Neural progenitor cell (in vitro differentiated cells): ENCODE measurements at places on chromosomes 7 and 10. TPM values are rescaled to one million over a fixed set of nuclear protein-coding genes. Genes with fewer than 3 reads are reported as not detected.

Gene TDRD1
- 0.04 TPM in 1 of 2 replicates, not detected in the other for total RNA-seq

Gene NKX2-3
- not detected in 2 replicates for total RNA-seq

Gene SCRN1
- 95.9 and 106 TPM in 2 replicates for total RNA-seq

Gene FKBP6
- total RNA-seq: not detected in 2 replicates

Gene CYP3A4
- total RNA-seq: not detected in 2 replicates

Gene SPDYE6
- not detected in 2 replicates for total RNA-seq

Gene FGFR2
- 76.3 and 99.1 TPM in 2 replicates for total RNA-seq

Gene TRPV5
- total RNA-seq: not detected in 2 replicates

Gene EPHB6
- 4.8 and 14.2 TPM in 2 replicates for total RNA-seq

DNA sequence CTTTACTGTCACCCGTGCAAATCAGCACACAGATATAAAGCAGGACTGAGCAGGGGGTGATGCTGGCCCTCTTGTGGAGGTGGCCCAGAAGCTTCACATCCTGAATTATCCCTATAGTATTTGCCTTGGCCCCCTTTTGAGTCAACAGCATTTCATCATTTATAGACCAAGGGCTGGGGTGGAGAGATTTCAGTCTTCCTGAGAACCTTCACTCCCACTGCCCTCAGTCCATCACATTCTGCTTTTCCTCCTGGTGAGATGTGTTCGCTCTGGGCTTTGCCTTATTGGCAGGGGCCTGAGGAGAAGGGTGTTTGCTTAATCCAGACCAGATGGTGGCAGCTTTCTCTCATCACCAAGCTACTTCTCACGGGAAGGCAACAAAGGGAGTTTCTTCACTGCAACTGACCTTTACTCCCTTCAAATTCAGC, 47.7 kb downstream of the NOC3L start:
- peak; percentile 38 for DNase-seq

DNA sequence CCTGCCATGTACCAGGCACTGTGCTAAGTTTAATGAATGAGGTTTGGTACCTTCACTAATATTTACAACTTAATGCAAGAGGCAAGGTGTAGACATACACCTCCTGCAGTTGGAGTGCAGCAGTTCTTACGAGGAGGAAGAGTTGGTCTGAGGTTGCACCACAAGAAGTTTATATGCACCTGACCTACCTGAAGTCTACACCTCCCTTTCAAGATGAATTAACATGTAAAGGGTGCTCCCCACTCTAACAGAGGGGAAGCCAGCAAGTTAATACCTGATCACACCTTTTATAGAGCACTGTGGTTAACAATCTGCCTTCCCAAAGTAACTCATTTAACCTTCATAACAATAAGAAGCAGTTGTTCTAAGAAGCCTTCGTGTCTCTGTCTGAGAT, 120.0 kb downstream of the LYZL1 start:
- DNase-seq: no peak

- DNase-seq: no peak
Measured at GRCh38 chr10:113232928-113233511, 283.0 kb downstream of the TCF7L2 start.

GRCh38 chr10:35316218-35316967, 19.9 kb upstream of the CCNY start:
- no peak for DNase-seq

DNA sequence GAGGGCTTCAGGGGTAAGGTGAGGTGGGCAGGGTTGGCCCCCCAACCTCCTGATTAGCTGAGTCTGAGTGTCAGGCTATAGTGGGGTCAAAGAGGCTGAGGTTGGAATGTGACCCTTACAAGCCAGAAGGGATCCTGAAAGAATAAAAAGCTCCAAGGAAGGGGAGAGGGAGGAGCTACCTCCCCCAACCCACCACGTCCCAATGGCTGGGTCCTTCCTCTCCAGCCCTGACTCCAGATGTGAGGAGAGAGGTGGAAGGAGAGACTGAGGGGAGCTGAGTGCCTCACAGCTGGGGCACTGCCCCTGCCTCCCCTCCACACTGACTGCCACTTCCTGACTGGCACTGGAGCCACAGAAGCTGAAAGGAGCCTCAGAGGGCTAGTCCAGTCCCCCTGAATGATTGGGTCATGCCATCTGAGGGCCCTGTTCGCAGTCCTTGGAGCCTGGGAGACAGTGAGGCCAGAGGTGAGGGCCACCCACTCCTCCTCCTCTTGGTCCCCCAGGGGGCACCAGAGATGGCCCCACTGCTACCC, 20.6 kb downstream of the IMPDH1 start:
- peak; percentile 59 for DNase-seq

- peak; percentile 58 for DNase-seq
Measured at GRCh38 chr7:117750612-117751563, 122.4 kb downstream of the CTTNBP2 start.

DNA sequence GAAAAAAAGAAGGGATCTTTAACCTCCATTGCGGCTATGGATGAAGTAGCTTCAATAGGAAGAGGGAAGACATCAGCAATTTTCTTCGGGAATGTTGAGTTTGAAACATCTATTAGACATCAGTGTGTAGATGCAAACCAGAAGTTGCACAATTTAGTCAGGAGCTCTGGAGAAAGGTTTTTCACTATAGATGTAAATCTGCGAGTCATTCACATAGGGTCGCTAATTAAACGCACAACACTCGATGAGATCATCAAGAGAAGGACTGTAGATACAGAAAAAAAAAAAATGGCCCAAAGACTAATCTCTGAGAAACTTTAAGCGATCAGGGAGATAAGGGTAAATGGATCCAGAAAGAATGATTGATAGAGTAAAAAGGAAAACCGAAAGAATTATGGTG, 61.7 kb upstream of the TES start:
- no peak for DNase-seq

DNA sequence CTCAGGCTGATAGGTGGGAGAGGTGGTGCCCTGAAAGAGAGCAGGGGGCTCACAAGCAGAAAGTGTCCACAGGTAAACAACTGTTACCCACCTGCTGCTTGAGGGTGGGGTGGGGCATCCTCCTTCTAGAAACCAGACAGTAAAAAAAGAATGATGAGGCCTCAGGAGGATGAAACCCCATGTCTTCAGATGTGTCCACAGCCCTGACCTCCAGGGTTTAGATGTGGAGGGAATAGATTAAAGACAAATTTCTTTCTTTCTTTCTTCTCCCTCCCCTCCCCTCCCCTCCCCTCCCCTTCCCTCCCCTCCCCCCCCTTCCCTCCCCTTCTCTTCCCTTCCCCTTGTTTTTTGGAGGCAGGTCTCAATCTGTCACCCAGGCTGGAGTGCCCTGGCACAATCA, 333.5 kb upstream of the NUPR2 start:
- DNase-seq: no peak

DNA sequence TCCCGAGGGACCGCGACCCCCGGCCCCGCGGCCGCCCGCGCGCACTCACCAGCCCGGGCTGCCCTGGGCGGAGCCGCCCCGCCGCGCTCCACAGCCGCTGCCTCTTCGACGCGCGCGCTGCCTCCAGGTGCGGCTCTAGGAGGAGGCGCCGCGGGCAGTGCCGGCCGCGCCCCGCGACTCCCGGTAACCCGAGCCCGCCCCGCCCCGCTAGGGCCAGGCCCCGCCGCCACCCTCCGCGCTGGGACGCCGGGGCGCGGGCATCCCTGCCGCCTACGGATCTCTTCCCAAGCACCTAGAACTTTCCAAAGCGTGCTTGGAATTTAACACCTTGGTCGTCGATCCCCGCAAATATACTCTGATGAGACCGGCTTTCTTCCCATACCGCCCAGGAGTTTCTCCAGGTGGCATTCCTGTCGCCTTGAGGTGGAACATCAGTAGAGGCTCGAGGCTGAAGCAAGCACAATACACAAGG, at the start of gene SLC26A5:
Gene SLC26A5 (minus strand): TSS at position 159 of the 472 bp plus-strand sequence. CDS start 24,693 bp downstream, outside the sequence.
- peak; percentile 83 for DNase-seq

DNA sequence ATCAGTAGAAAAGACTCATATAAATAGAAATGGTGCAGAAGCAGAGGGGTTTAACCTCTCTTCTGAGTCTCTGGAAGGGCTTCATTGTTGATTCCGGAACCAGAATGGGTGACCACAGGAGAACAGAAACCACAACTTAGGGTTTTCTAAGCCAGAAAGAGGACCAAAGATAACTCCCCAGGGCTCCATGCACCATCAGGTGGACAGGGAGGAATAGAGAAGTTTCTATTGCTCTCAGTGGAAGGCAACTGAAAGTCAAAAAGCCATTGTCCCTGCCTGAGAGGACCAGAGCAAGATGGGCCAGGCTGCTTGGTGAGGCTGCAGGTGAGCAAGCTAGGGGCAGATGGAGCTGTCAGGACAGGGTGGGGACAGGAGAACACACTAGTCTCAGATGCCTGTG, 14.6 kb upstream of the NPS start:
- no peak for DNase-seq

DNA sequence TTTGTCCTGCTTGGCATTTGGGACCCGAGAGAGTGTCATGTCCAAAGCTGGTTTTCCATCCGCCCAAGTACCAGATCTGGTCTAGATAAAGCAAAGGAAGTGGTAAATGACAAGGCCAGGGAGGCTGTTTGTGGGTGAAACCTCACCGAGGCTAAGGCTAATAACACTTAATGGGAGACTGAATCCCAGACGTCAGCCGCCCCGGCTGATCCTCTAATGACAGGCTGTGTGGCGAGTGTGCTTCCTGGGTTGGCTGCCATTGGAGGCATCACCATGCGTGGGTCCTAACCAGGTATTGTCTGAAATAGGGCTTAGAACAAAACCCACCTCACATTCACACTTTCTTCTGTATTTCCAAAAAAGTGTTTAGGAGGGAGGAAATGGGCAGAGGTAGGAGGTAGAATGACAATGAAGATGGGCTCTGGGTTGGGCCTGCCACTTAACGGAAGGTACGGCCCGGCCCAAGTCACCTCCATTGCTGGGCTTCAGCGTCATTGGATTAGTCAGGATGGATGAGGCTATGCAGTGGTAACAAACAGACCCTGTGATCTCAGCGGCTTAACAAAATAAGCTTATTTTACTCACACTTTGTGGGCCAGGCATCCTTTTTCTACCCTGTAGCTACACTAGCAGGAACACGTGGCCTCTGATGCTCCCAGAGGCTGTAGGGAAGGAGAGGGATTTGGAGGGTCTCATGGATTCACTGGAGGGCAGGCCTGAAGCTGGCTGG, 59.7 kb downstream of the PROSER2 start:
- DNase-seq: no peak

GRCh38 chr7:121608785-121609184, 212.7 kb upstream of the FAM3C start:
- no peak for DNase-seq

- DNase-seq: no peak
Measured at GRCh38 chr7:132291481-132291880, 284.8 kb downstream of the PLXNA4 start.

DNA sequence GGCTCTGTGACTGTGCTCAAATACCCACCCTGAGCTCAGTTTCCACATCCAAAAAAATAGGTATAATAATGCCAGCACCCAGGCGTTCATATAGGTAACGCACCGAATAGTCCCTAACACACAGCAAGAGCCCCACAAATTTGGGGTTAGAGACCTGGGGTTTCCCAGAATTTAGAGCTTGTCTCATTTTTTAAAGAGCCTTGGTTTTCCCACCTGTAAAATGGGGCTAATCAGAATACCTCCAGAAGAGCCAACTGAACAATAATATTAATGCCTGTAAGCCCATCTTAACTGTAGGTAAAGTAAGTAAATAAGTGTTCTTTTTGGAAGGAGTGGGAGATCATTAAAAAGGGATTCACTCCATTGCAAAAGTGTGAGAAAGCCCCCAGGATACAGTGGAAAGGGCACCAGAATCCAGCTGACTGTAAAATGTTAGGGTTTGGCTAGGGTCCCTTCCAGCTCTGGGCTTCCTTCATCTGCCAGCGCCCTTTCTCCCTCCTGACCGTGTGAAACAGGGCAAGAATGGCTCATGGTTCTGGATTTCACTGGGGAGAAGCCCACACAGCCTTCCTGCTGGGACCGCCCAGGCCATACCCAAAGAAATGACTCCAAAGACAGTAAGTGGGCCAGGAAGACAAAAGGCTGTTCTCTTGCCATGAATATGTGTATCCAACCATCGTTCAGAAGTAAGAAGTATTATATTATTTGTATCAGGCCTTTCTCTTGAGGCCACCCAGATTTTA, 2.1 kb downstream of the MTURN start:
- DNase-seq: no peak

- no peak for DNase-seq
Measured at GRCh38 chr7:102322202-102322715, 34.0 kb downstream of the SPDYE6 start.

- DNase-seq: no peak
Measured at GRCh38 chr7:31340051-31340450, 475 bp downstream of the NEUROD6 start.

GRCh38 chr7:148931470-148931869, 47.4 kb upstream of the EZH2 start:
- DNase-seq: no peak

GRCh38 chr10:80686734-80687475, 149.2 kb downstream of the SH2D4B start:
- no peak for DNase-seq
